Stimulated activated CD4-positive, alpha-beta T cell treated with anti-CD3 and anti-CD28 coated beads, Interleukin-1b, Interleukin-23, amount 100 ng/mL, for 48 hours (primary cell): ENCODE measurements at places on chromosomes 3 and 15.
A peak's percentile ranks its signal among the peaks of the same experiment; 100 is the strongest.

- peak; percentile 19 for DNase-seq
These were observed 12.0 kb upstream of the FGD5 start for GRCh38 chr3:14806641-14807263.

DNA sequence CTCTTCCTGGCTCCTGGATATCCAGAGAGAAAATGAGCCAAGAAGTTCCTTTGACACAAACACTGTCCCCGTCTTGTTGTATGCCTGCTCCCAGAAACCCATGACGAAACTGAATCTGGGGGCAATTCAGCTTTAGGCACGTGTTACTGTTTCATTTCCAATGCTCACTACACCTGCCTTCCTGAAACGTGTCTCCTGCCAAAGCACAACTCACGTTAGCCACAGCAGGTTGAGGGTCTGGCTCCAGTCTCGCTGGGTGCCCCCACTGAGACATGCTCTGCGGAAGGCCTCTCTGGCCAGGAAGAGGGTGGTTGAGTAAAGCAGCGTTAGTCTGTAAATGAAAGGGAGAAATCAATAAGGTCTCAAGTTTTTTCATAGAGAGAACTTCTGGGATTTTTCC lies 6.7 kb downstream of the RFT1 start:
- DNase-seq: no peak

GRCh38 chr3:14418296-14419250 lies 16.2 kb downstream of the SLC6A6 start:
- DNase-seq: no peak

DNA sequence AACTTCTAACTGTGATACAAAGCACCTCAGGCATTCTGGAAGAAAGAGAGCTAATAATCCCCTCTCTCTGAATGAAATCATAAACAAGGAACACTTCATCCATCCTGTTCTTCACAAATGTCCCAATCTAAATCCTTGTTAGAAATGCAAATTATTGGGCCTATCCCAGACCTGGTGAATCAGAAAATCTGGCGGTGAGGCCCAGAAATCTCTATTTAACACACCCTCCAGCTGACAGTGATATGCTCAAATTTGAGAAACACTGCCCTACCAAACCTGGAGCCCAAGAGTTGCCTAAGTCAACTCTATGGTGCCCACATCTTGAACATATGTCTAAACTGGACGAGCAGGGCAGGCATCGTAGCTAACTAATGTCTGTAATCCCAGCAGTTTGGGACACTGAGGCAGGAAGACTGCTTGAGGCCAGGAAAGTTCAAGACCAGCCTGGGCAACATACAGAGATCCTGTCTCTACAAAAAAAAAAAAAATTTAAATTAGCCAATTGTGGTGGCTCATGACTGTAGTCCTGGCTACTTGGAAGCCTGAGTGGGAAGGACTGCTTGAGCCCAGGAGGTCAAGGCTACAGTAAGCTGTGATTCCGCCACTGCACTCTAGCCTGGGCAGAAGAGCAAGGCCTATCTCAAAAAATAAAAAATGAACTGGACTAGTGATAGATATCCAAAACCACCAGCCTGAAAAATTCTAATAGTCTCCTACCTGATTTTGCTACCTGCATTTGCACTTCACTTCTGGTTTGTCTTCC lies 23.1 kb downstream of the SCAP start:
- DNase-seq: no peak

DNA sequence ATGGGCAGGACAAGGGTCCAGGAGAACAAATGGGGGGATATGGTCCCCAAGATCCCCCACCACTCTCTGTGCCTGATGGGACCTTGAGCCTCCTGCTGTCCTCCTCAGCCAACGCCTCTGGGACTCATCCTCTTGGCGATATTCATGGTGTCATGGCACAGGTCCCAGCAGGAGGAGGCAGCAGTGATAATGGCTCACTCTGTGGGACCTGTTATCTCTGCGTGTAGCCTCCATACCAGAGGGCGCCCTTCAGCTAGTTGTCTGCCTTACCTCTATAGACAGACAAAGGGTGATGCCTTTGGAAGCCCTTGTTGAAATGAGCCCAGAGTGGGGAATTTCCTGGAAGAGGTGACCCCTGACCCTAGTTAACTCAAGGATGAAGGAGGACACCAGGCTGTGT lies 7.4 kb downstream of the ZBTB47 start:
- no peak for DNase-seq

- DNase-seq: peak; percentile 81
These were observed 465.3 kb upstream of the CBLB start for GRCh38 chr3:106333911-106334618.

DNA sequence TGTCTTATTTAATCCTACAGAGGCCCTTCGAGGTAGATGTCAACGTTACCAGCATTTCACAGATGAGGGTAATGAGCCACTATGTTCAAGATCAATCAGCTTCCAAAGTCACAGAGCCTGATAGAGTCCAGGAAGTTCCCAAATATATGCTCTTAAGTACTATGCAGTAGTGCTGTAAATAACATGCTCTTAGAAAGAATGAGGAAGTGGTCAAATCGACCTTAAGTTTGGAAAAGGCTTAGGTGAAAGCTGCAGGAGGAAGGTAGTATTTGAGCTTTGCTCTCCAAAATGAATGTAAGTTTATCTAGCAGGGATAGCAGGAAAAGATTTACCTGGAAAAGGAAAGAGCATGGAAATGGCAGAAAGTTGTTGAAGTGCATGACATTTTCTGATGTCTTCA lies 234.0 kb downstream of the RBMS3 start:
- DNase-seq: no peak
